Panc1 (cell line): ENCODE measurements at places on chromosomes 3 and 15.

- DNase-seq: no peak
These were observed 186.3 kb upstream of the ATP11B start for GRCh38 chr3:182606905-182607504.

DNA sequence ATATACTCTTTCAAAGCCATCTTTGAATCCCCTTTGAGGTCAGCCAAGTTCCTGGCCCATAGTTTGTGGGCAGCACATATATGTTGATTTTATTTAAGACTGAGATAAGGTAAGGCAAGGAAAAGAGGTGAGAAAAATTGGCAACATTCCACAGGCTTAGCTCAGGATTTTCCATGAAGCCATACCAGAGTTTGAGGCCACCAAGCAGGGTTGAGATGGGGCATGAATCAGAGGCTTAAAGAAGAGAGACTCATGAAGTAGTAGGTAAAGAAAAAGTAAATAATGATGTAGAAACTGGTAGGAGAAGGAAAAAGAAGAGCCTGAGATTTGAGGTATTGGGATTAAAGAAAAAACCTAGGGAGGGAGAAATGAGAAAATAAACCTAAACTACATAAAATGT, 89.2 kb downstream of the MYO5A start:
- DNase-seq: no peak

DNA sequence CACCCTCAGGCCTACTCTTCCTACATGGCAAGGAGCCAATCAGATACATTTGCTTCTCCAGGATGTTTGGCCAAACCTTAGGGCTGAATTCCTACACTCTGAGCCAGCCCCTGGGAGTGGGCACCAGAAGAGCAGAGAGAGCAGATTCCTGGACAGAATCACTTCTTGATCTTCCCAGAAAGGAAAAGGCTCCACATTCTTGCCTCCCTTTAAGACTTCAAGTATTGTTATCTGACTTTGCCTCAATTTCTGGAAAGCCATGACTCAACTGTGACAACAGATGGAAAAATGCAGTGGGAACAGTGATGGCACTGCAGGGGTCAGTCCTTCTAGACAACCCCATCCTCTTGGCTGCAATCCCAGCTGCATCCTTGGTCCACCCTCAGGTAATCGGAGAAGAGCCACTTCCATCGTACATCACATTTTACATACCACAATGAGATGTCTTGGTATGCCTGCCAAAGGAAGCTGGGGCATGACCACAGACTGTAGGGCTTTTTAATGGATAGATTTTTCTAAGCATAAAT, 21.0 kb downstream of the SLCO2A1 start:
- no peak for DNase-seq

DNA sequence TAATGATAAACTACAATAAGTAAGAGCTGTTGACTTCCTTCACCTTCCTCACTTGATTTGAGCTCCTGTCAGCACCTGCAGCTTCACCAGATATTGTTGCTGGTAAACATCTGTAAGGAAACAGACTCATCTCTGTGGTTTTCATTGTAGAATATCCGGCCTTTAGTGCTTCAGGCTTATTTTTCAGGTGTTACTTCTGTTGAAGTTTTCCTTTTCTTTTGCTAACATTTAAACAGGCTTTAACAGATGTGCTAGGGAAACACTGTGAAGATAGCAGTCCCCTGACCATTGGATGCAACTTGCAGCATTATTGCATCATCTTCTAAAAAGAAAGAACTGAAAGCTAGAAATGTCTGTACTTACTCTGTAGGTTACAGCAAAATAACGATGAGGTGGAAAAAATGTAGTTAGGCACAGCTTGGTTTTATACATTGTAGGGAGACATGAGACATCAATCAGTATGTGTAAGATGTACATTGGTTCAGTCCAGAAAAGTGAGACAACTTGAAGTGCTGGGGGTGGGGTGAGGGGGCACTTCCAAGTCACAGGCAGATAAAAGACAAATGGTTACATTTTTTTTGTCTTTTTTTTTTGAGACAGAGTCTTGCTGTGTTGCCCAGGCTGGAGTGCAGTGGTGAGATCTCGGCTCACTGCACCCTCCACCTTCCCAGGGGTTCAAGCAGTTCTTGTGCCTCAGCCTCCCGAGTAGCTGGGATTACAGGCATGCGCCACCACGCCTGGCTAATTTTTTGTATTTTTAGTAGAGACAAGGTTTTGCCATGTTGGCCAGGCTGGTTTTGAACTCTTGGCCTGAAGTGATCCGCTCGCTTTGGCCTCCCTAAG, 10.2 kb downstream of the EDEM1 start:
- DNase-seq: no peak

DNA sequence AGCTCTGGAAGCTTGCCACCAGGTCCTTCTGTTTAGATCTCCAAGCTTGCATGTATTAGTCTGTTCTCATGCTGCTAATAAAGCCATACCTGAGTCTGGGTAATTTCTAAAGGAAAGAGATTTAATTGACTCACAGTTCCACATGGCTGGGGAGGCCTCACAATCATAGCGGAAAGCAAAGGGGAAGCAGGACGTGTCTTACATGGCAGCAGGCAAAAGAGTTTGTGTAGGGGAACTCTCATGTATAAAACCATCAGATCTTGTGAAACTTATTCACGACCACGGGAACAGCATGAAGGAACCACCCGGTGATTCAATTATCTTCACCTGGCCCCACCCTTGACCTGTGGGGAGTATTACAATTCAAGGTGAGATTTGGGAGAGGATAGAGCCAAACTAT, 147.0 kb upstream of the PROK2 start:
- no peak for DNase-seq
